ENCODE measurements at places on chromosomes 5 and 9.

- DNase-seq: no peak
Observed at GRCh38 chr5:42811591-42812446, at the start of gene SELENOP. SELENOP (minus strand) TSS chr5:42811892; CDS start chr5:42808353, 3,539 bp downstream.

GRCh38 chr5:14038341-14038959, 94.0 kb upstream of the DNAH5 start:
- peak; percentile 59 for DNase-seq

GRCh38 chr9:85658716-85659115, 83.0 kb downstream of the AGTPBP1 start:
- no peak for DNase-seq

GRCh38 chr5:158514319-158514985, 585.3 kb downstream of the EBF1 start:
- DNase-seq: peak; percentile 6
